ENCODE measurements at places on chromosomes 12 and 14.

- DNase-seq: no peak
Measured at GRCh38 chr14:28344381-28344780, 422.2 kb upstream of the FOXG1 start.

DNA sequence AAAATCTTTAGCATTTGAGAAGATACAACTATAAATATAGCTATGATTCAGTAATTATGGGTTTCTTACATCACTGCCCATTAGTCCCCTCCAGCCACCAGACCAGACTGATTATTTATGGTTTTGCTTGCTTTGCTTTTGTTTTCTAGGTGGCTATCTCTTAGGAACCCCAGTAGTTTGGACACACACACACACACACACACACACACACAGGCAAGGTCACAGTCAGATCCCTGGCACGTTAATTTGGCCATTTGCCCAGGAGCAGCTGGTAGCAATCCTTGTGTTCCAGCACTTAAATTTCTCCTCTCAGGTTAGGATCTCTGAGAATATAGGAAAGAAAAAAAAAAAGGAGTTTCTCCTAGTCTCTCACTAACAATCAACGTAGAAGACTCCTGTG, 90.2 kb upstream of the RESF1 start:
- DNase-seq: peak; percentile 19

GRCh38 chr12:108475396-108475795, 39.7 kb upstream of the FICD start:
- DNase-seq: no peak

GRCh38 chr14:81093651-81094050, 127.1 kb downstream of the GTF2A1 start:
- DNase-seq: no peak

GRCh38 chr14:55926007-55926406, 192.2 kb upstream of the PELI2 start:
- DNase-seq: no peak

Measured in hematopoietic multipotent progenitor cell treated with erythropoietin and hydrocortisone succinate and interleukin-3 and kit ligand, for 8 days (in vitro differentiated cells).